ENCODE measurements at places on chromosomes 3 and 15.
A peak's percentile ranks its signal among the peaks of the same experiment; 100 is the strongest.

- no peak for DNase-seq
These were observed 51.5 kb downstream of the ISG20 start for GRCh38 chr15:88690331-88690730.

DNA sequence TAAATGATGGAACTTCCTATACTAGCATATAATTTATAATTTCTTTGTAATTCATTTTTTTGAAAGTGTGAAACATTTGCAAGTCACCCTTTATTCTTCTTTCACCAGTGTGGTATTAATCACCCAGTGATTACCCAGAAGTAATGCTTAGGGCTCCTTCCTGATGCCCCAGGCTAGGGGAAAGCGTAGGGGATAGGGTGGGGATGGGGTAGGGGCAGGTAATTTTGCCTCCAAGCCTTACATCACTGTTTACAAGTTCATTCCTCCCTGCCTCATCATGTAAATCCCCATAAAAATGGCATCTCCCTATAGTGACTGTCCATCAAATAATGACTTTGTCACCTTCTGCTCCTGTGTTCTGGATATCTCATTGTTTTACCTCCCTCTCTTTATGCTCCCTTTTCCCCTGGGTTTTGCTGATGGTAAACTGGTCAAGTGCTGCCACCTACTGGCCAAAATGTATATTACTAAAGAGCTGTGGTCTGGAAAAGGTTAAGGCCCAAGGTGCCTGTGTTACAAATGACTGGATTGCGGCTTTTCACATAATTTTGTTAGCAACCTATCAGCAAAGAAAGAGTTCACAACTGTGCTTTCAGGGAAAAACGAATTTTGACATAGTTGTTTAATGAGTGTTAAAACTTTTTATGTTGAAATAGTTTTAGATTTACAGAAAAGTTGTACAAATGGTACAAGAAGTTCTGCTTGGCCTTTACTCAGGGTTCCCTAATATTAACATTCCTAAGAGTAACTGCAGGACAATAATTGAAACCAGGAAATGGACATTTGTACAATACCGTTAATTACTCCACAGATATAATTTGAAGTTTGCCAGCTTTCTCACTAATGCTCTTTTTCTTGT, 54.7 kb downstream of the ONECUT1 start:
- peak; percentile 74 for DNase-seq

DNA sequence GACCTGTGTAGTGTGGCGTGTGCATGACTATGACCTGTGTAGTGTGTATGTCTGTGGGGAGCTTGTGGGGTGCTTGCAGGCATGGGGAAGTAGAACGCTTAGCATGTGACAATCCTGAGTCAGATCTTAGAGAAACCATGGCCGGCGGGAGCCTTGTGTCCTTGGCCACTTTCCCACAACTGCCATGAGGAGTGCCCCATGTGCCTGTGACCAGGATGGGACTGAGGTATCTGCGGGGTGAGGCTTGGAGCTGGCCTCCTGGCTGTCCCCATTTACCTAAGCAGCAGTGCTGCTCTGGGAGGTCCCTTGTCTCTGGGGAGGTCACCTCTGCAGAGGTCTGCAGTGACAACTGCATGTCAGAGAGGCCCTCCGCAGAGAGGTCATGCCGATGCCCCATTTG, 23.6 kb downstream of the TRPM1 start:
- no peak for DNase-seq

- DNase-seq, result no peak
These were observed 39.3 kb downstream of the PLD1 start for GRCh38 chr3:171770689-171771620.

- DNase-seq, result no peak
These were observed 50.5 kb downstream of the GRIP2 start for GRCh38 chr3:14489641-14490040.

GRCh38 chr15:30794388-30794787, 109.3 kb upstream of the FAN1 start:
- DNase-seq, result no peak

DNA sequence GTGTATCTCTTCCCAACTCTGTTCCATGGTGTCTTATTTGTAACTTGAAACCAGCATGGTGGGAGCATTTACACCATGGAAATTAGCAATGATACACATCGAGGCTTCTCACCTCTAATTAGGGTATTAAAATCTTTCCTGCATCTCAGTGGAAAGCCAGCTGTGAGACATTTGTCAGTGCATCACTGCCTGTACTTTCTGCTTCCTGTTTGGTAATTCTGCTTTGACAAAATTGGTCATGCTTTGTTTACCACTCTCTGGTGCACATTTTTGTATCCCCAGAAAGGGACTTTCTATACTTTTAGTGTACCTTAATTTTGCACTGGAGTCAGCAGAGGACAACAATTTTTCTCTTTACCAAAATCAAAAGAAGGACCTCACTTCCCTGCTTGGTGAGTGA, 402.1 kb downstream of the PDCD6IP start:
- no peak for DNase-seq

- no peak for DNase-seq
These were observed 63.7 kb upstream of the UBE2Q2 start for GRCh38 chr15:75779504-75779903.

- DNase-seq, result no peak
These were observed 93.2 kb downstream of the UACA start for GRCh38 chr15:70669966-70670658.

GRCh38 chr3:149975919-149976318, 5.2 kb upstream of the PFN2 start:
- DNase-seq, result no peak

- DNase-seq, result no peak
These were observed 95.2 kb downstream of the NUP210 start for GRCh38 chr3:13324835-13325501.
